ENCODE measurements at places on chromosomes 7 and 10.

DNA sequence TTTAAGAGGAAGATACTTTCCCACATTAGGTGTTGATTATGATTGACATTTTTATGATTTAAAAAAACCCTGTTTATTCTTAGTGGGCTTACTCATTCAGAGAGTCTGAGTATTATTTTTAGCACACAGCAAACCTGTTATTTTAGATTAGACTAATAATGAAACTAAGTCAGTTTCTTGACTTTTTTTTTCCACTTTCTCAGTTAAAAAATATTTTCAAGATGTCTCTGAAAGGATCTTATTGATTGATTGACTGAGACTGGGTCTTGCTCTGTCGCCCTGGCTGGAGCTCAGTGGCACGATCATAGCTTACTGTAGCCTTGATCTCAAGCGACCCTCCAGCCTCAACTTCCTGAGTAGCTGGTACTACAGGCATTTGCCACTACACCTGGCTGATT lies 20.4 kb upstream of the INPP5F start:
- peak; percentile 24 for DNase-seq

- DNase-seq: no peak
Measured at GRCh38 chr7:21916176-21916575, 29.5 kb downstream of the CDCA7L start.

DNA sequence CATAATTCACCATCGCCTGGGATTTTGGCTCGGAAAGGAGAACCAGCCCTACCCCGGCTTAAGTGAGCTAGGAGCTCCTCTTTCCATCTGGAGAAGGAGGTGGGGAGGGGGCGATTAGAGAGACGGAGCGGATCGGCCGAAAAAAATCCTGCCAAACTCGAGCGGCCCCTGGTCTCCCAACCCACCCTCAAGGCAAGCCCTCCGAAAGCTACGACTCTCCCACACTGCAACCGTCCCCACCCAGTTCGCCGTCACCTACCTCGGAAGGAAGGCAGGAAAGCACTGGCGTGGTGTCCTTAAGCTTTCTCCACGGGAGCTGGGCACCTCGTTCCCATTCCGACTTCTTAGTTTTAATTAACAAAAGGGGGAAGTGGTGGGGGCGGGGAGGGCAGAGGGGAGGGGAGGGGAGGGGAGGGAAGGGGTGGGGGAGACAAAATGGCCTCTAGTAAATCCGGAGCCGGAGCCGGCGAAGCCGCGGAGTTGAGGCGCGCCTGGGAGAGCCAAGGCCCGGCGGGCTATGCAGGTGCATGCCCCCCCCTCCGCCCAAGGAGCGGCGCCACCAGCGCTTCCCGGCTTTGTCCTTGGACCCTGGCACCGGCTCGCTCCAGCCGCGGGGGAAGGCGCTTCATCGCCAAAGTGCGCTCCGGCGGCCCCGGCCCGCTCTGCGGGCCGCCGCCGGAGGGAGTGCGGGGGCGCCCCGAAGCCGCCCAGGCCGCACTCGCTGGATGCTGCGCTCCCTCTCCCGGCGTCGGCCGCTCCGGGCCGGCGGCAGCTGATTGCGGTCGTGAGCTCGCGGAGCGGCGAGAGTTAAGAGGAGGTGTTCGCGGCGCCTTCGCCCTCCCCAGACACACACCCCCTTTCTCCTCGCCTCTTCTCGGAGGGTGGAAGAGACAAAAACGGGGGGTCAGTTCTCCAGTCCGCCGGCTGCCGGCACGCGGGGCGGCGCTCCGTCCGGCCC lies at the start of gene LRRC4:
LRRC4 (minus strand) TSS at position 784 of the 958 bp plus-strand sequence. CDS start 797 bp downstream, outside the sequence.
- DNase-seq: peak; percentile 31

GRCh38 chr10:62637249-62638061 lies 167.1 kb upstream of the ADO start:
- peak; percentile 70 for DNase-seq

DNA sequence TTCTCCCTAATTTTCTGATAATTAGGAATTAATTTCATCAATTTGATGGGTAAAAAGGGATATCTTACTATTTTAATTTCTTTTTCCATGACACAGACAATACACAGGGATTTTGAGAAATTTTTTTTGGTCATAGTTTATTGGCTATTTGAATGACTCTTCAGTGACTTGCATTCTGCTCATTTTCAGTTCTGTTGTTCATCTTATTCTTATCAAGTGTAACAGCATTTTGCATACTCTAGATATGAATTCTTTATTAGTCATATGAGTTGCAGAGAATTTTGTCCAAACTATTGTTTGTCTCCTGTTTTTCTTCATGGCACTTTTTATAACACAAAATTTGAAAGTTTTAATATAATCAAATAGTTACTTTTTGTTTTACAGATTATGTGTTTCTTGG lies 41.7 kb downstream of the MKLN1 start:
- DNase-seq: no peak

DNA sequence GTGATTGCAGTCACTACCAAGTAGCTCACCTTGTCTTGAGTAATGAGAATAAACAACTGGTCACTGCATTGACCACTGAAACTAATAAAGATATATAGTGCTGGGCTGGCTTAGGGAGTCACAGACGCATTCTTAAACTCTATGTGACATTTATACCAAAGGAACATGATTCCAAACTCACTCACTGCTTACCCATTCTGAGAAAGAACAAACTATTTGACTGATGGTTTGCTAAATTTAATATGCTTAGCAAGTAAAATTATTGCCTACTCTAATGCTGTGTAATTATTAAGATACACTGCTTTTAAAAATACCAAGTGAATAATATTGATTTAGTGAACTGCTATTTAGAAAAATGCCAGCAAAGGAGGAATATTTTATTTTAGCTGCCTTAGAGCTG lies 191.1 kb downstream of the LRMDA start:
- DNase-seq: no peak

- no peak for DNase-seq
Measured at GRCh38 chr10:109721453-109722064, 201.8 kb downstream of the XPNPEP1 start.

DNA sequence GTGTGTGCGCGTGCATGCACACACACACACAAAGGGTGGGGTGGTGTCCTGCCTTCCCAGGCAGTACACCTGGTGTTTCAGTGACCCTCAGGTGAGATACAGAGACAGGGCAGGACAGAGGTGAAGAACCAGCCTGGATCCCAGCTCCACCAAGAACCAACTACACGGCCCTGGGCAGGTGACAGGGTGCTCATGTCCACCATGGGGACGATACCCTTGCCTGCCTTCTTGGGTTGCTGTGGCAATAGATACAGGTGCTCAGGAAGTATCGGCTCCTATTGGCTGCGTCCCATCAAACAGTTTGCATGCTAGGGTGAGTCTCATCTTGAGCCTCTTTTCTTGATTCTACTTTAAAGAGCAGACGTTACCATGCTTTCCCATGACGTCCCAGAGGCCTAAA lies 33.7 kb upstream of the CXCL12 start:
- DNase-seq: no peak

DNA sequence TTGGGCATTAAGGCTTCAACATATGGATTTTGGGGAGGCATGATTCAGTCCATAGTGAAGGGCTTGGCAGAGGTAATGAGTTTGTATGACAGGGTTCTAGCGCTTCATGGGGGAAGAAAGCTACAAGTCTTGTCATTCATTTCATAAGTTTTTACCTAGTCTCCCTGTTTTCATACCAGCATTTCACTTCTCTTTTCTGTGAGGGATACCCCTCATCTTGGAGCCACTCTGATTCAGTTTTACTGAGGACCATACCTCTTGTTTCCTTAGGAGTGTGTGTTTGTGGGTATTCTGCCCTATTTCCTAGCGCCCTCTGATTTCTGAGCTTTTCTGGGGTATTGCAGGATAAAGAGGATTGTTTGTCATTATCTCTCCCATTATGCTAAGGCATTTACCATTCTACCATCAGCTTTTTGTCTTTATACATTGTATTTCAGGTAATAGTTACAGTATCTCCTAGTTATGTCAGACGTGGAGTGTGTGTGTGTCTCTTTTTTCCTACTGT lies 6.8 kb downstream of the RSBN1L start:
- no peak for DNase-seq

DNA sequence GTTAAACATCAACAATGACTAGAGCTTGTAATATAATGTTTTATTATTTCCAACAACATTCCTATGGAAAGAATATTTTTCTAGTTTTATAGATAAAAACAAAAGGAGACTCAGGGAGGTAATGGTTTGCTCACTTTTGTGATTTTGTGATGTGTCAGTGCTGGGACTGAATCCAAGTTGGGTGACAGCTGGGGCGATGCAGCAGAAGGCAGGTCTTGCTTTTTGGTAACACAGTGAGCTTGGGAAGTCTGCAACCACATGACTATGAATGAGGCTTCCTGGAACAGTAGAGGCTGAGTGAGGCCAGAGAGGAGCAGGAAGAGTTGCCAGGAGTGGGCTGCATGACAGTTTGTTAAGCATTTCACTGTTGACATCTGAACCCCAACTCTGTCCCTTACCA lies 4.9 kb upstream of the YKT6 start:
- no peak for DNase-seq

DNA sequence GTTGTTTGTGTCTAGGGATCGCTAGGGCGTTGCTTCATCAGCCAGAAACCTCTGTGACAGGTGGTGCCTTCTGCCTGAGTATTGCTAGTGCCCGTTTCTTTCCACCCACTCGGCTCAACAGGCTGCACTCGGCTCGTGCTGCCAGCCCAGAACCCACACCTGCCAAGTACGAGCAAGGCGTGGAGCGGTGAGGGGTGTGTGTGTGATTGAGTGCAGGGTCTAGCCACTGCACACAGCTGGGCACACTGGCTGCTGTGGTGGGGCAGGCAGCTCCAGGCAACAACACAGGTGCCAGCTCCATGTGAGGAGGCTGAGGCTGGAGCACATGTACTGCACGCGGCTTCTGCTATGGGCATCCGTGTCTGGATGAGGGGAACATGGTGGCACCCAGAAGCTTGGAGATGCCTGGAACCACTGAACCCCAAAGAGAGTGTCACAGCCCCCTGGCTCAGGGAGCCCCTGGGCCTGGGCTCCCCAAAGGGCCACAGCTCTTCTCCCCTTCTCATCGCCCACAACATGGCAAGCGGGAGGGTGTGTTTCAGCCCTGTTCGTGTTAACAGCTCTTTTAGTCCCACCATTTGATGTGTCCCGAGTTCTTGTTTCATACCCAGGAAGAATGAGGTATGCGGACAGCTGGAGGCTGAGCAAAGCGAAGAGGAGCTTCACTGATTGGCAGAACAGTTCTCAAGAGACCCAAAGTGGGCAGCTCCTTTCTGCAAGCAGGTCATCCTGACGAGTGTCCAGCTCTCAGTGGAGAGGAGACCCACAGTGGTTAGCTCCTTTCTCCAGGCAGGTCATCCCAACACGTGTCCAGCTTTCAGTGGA lies 78.1 kb downstream of the HDAC9 start:
- no peak for DNase-seq

DNA sequence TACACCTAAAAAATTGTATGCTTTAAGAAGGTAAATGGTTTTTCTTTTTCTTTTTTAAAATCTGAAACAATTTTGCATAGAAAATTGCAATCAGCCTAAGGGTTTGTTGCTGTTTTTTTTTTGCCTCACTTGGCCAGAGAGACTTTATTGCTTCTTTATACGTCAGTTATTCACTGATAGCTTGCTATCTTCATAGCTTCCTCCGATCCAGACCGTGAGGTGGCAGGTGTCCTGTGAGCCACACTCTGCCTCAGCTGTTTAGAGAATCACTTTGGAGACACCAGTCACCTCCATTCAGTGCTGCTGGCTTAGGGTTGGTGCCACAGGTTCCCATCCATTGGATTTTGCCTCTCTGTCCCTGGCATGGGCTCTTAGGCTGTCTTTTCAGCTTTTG lies 68.0 kb downstream of the HHEX start:
- no peak for DNase-seq

- DNase-seq: no peak
Measured at GRCh38 chr7:75823198-75823910, 9.7 kb upstream of the CCL24 start.

DNA sequence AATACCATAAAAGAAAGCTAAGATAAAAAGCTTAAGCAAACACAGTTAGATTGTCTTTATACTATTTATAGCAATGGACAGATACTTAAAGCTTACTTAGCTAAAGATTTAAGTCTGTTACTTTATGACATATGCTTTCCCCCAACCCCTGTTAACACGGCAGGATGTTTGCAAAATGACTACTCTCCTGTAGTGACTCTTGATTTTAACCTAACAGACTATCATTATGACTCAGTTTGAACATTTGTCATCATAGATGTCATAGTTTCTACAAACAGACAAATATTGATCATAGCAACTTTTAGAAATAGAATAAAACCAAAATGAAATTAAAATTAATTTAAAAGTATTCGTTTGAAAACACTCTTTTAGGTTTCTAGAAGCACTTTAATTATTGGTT lies 7.8 kb upstream of the COMMD3 start:
- DNase-seq: no peak

- DNase-seq: no peak
Measured at GRCh38 chr7:140458916-140459315, 20.4 kb downstream of the MKRN1 start.

GRCh38 chr7:7104314-7104698 lies 78.0 kb upstream of the C1GALT1 start:
- no peak for DNase-seq

- no peak for DNase-seq
Measured at GRCh38 chr10:121796342-121796741, 131.5 kb downstream of the ATE1 start.

- no peak for DNase-seq
Measured at GRCh38 chr10:649798-650440, 39.5 kb downstream of the DIP2C start.

DNA sequence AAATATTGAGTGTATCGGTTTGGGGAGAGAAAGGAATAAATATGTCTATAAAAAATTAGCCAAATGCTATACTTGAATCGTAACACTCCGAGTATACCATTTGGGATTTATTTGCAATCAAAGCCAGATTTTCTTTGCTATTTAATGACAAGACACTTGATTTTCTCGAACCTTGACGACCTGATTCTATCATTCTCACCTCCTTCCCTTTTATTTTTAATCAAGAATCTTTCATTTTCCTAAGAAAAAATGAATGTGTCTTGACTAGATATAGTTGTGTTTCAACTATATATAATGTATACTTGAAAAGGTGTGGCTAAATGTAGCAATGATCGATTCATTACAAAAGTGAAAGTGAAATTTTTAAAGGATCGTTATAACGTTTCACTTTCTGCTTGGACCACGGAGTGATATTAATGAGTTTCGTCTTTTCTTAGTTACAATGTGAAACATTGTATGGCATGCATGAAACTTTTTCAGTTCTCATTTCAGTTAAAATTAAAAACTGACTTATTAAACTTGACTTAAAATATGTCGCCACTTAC lies 562 bp downstream of the NUB1 start:
- DNase-seq: no peak

DNA sequence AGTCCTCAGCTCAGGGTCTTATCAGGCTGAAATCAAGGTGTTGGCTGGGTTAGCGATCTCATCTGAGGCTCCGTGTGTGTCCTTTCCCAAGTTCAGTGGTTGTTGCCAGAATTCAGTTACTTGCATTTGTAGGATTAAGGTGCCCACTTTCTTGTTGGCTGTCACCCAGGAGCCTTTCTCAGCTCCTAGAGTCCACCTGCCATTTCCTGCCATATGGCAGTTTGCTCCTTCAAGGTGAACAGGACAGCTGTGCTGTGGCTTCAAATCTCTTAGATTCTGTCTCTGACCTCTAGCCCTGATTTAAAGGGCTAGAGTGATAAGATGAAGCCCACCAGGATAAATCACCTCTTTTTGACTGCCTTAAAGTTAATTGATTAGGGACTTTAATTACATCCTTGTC lies 1.0 kb upstream of the HIF1AN start:
- DNase-seq: no peak
